Left lobe of liver (tissue), 2 donors: ENCODE measurements at places on chromosomes 3 and 15.
A peak's percentile ranks its signal among the peaks of the same experiment; 100 is the strongest.

GRCh38 chr3:159919873-159920272 is 68.8 kb upstream of the IL12A start:
- DNase-seq = no peak

GRCh38 chr3:169836942-169837275 is 24.2 kb upstream of the LRRC34 start:
- DNase-seq = no peak

GRCh38 chr15:76024021-76024768 is 12.0 kb upstream of the NRG4 start:
- no peak for DNase-seq

DNA sequence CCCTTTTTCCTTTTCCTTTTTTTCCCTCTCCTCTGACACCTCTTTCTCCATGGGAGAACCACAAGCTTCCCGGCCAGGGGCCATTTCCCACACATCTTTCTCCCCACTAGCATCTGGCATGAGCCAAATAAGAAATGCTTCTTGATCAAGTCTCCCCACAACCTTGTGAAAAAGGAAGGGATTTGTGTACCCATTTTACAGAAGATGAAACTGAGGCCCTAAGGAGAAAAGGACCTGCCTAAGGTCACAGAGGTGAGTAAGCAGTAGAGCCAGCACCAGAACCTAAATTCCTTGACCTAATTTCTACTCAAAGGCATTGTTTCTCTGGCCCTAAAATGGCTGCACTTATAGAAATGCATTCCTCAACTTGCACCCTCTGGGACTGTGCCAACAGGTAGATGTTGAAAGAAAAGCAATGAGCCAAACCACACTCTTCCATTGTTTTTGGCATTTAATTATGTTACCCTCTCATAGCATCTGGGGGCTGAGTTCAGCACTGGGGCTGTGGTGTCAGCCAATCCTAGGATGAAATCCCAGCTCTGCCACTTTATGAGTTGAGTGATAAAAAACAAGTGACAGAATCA is 81.7 kb upstream of the TLE3 start:
- no peak for DNase-seq

DNA sequence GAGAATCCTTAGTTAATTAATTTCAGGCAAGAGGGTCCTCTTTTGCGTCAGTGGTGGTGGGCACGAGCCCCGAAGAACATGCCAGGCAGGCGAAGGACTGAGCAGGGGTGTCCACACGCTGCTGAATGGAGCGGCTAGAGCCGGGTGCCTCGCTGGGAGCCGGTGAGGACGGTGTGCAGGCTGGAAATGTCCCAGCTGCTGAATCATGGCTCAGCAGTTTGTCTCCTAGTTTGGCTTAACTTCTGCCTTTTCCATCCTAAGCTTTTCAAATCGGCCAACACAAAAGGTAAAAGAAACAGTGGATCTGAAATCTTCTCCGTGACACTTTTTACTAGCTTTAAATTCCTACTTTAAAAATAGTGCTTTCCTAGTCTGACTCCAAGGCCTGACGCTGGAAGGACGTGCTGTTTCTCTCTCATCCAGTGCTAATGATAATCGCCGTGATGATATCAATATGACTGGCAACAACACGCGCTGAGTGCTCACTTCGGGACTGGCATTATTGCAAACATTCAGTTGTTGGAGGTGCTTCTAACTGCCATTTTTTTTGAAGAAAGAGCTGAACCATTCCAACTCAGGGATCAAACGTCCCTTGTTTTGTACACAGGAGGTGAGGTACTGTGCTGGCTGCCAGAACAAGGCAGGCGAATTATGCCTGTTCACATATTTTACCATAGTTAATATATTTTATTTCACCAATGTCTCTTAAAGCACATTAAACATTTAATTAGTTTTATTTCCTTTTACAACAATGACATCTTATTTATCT is 19.8 kb downstream of the PCSK6 start:
- DNase-seq = peak; percentile 49
